ENCODE measurements at places on chromosomes 7 and 10.

DNA sequence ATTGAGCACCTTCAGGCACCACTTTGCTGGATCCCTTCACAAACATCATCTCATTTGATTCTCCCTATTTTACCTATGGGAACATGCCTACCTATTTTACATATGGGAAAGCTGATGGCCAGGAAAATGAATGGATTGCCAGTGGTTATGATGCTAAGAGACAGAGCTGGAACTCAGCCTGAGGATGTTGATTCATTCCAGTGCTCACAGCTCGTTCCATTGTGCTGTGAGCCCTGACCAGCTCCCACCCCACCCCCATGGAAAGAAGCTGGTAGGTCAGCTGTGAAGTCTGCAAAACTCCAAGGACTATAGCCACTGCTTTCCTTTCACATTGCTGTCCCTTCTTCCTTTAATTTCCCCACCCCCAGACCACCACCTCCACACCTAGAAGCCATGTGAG lies 9.6 kb downstream of the UBTD1 start:
- no peak for DNase-seq

- peak; percentile 25 for DNase-seq
Observed at GRCh38 chr7:50970092-50970491, 187.4 kb upstream of the GRB10 start.

- no peak for DNase-seq
Observed at GRCh38 chr10:126939706-126940105, 34.5 kb downstream of the DOCK1 start.

GRCh38 chr7:17560516-17560915 lies 262.1 kb downstream of the AHR start:
- no peak for DNase-seq

- no peak for DNase-seq
Observed at GRCh38 chr7:66464059-66464458, 164.6 kb upstream of the KCTD7 start.

- DNase-seq, result no peak
Observed at GRCh38 chr7:91850455-91850854, 30.0 kb downstream of the MTERF1 start.

DNA sequence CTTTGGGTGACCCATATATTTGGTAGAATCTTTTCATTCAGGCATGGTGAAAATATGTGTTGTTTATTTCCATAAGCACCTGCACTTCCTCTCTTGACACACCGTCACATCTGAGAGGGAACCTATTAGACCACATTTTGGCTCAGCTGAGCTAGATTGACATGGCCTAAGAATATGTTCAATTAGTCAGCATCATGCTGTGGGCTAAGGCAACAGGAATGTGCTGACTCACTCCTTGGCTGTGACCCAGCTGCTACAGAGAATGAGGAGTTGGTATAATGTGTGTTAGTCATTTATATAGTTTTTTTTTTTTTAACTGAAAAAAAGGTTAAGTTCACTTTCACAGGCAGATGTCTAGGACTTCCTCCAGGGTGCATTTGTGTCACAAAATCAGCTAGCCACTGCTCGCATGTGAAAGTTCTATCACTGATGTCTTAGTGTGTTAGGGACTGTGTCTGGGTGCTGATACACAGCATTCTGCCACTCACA lies 180.6 kb downstream of the SEMA3E start:
- peak; percentile 13 for DNase-seq

DNA sequence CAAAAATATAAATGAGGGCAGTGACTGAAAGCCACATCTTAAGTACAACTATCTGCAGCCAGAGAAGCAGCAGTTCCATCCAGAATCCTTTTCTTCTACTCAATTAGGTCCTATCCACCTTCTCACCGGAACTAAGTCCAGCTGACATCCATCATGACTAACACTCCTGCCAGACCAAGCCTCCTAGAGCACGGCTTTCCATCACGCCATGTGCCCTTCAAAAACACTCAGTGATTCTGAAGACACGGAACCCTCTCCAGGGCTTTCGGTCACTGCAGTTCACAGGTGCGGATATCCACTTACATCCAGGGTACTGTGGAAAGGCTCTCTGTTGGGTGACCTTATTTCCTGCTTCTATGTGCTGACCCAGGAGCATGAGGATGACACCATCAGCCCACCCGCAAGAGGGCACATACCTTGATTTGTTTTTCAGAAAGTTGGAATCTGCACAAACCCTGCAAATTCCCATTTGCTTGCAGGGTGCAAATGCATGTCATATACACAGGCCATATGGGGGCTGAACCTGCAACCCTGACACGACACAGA lies 64.3 kb downstream of the FAM171A1 start:
- no peak for DNase-seq

- DNase-seq, result no peak
Observed at GRCh38 chr10:124614003-124614659, 130.0 kb downstream of the FAM53B start.

- DNase-seq, result no peak
Observed at GRCh38 chr10:6721480-6721879, 141.4 kb upstream of the PRKCQ start.

- DNase-seq, result no peak
Observed at GRCh38 chr10:90352288-90352687, 505.6 kb downstream of the HTR7 start.

DNA sequence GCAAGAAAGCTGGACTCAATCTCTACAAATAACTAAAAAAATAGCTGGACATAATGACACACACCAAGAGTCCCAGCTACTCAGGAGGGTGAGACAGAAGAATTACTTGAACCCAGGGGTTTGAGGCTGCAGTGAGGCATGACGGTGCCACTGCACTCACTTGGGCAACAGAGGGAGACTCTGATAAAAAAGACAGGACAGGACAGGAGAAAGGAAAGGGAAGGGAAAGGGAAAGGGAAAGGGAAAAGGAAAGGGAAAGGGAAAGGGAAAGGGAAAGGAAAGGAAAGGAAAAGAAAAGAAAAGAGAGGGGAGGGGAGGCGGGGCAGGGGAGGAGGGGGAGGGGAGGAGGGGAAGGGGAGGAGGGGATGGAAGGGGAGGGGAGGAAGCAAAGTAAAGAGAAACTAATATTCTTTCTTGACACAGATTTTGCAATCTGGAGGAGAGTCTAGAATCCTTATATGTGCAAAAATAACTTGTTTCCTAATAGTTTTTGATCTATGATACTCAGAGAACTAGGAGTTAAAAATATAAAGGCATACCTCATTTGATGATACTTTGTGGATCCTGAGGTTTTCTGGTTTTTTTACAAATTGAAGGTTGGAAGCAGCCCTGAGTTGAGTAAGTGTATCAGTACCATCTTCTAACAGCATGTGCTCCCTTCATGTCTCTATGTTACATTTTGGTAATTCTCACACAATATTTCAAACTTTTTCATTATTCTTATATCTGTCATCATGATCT lies 8.0 kb downstream of the SAR1A start:
- DNase-seq, result no peak

GRCh38 chr10:129516846-129517679 lies 50.0 kb downstream of the MGMT start:
- DNase-seq, result no peak

DNA sequence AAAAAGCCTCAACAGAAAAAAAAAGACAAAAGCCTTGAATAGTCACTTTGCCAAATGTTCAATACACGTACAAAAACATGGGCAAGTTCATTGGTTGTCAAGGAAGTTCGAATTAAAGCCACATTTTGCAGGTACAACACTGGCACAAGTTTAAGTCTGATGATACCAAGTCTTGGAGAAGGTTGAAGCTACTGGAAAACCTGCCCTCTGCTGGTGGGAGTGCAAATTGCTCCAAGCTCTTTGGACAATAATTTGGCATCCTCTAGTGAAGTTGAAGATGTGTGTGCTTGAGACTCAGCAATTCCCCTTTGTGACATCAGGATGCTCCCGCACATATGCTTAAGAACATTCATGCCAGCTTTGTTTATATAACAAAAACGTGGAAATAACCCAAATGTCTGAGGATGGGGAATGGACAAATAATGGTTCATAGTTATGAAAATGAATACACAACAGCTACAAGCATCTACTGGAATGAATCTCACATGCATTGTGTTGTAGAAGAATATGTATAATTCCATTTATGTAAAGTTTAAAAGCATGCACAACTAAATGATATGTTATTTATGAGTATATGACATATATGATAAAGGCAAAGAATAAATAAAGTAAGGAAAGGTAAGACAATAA lies 120.0 kb upstream of the PLPP4 start:
- DNase-seq, result peak; percentile 42

- no peak for DNase-seq
Observed at GRCh38 chr10:25556457-25556856, 377.6 kb upstream of the MYO3A start.

GRCh38 chr10:69835875-69836730 lies 34.4 kb downstream of the COL13A1 start:
- peak; percentile 45 for DNase-seq

DNA sequence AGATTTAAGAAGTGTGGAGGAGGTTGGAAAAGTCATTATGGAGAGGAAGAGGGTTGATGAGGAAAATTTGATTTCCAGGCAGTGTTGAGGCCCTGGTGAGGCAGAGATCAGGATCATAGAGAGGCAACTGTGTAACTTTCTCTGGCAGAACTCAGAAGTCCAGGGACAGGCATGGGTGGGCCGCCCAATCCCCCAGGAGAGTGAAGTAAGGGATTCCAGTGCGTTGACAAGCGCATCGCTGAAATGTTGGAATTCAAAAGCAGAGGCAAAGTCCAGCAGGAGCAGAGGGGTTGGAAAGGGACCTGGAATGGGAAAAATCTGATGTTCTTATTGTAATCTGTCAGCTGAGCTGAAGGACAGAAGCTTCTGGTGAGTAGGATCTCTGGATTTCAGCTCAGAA lies 207.3 kb downstream of the FAM107B start:
- no peak for DNase-seq

- DNase-seq, result no peak
Observed at GRCh38 chr10:23015021-23015707, 80.2 kb upstream of the MSRB2 start.

- no peak for DNase-seq
Observed at GRCh38 chr7:81534996-81535395, 234.9 kb downstream of the HGF start.

GRCh38 chr10:133163889-133164815 lies 4.1 kb downstream of the KNDC1 start:
- no peak for DNase-seq

GRCh38 chr7:105450177-105450861 lies 61.6 kb upstream of the SRPK2 start:
- no peak for DNase-seq

DNA sequence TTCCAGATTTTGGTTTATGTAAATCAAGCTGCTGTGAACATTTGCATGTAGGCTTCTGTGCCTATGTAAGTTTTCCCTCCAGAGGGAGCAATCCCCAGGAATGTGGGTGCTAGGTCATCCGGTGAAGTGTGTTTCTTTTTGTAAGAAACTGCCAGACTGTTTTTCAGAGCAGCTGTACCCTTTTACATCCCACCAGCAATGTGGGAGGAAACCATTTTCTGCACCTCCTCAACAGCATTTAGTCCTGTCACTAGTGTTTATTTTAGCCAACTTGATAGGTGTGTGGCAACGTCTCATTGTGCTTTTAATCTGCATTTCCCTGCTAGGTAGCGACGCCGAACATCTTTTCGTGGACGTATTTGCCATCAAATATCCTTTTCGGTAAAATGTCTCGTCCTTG lies 395.7 kb upstream of the FOXK1 start:
- no peak for DNase-seq

DNA sequence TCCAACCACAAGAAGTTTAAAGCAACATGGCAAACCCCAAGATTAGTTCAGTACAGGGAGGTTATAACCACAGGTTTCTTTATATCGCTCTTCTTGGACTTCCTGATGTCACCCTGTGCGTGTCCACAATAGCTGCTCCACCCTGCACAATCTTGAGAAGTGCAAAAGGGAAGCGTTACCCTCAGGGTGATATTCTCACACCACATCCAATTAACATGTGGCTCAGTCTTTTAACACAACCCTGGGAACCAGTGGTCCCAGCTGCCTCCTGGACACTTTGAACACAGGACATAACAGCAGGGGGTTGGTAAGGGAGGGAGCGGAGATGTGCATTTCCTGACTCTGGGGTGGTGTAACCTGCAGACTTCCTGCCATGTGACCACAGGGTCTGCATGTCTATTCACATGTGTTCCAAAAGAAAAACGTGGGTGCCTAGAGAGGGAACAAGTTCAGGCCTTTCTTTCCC lies 64.6 kb downstream of the GSAP start:
- no peak for DNase-seq

GRCh38 chr7:45643630-45644029 lies 69.5 kb downstream of the ADCY1 start:
- DNase-seq, result no peak

DNA sequence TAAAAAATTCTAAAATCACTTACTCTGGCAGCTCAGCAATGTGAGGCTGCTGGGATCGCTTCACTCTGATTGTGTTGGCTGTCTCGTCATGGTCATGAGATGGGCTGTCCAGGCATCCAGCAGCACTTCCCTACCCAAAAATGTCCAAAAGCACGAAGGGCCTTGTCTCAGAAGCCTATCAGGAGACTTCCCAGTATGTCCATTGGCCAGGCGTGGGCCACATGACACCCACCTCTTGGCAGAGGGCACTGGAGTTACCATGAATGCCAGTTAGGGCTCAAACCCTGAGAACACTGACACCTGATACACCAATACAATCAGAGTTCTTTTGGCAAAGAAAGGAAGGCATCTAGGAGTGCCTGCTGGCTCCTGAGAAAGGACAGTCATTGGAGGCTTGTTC lies 27.0 kb upstream of the GLI3 start:
- DNase-seq, result no peak

DNA sequence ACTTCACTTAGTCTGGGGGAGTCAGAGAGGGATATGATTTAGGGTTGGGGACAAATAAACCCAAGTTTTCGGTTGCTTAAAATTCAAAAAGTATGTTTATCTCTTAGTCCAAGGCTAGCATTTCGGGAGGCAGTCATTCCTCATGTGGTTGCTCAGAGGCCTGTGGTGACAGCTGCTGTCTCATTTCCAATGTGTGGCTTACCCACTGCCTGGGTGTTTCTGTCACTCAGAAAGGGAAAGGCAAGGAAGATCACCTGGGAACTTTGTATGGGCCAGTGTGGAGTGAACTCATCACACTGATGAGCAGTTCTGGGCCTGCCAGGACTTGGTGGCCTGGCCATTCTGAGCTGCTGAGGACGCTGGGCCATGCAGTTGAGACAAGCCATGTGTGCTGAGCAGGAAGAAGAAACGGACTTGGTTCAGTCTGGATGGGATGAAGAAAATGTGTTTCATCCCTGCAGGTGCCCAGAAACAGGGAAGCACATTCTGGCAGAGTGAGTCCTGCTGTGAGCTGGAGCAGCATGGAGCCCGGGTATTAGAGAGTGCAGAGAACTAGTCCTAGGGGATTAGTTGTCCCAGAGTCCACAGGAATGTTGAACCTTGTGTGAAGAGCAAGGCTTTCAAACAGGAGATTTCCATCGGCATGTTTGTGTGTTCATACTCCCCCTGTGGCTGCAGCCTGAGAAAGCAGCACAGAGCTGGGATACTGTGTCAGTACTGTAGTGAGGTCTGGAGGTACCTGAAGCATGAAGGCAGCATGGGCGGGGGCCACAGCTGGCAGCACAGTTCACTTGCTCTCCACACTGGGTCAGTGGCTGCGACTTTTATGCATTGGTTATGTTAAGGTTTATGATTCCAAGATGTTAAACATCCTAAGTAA lies 211.1 kb upstream of the IGFBP3 start:
- DNase-seq, result no peak

Data from NCI-H510A treated with DMSO at 0.1 percent for 48 hours (cell line).